ENCODE measurements at places on chromosomes 1 and 21.

- DNase-seq = no peak
Measured at GRCh38 chr1:15762546-15762945, 4.0 kb downstream of the FBLIM1 start.

DNA sequence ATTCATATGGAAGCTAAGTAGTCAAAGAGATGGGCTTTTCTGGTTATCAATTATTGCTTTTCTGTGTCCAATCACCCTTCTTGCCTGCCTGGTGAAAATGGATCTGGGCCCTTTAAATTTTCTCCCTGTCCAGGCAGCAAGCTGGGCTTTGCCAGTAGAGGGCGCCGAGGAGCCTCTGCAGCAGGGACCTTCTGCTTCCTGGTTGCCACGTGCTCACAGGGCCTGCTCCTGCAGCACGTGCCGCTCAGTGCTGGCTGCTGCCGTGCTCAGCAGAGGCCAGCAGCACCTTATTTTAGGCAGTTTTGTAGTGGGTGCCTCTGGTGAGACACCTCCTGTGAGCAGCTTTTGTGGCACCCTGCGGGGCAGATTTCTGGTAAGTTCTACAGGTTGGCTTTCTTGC, 4.0 kb downstream of the ACTL8 start:
- no peak for DNase-seq

GRCh38 chr1:183905508-183906113, 100.7 kb downstream of the RGL1 start:
- DNase-seq = no peak

DNA sequence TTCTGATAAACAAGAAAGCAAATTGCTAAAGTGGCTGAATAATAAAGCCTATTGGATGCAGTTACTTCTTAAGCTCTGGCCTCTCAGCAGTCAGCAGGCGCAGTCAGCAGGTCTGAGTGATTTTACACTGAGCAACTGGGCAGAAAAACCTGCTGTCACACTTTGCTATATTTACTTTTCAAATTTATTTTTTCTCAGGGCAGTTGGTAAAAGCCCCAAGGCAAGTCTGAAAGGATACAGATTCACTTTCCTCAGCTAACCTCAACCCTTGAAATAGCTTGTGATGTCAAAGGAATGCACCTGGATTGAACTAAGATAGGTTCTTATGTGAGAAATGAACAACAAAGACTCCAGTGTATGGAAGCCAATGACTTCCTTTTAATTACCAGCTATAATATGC, 34.0 kb downstream of the ATP5PF start:
- no peak for DNase-seq

DNA sequence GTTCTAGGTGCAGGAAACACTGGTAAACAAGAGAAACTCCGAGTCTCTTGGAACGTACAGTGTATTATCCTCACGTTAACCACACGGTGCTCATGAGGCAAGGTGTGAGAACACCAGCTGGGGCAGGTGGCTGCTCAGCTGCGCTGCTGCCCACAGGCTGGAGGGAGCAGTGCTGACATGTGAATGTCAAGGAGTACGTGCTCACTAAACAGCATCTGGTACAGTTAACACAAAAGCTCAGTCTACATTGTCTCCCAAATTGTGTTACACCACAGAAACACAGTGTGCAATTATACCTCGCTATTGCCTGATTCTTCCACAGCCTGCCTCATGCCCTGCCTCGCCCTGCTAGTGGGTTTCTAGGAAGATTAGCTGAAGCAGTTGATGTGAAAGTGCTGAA, 138.4 kb downstream of the GLIS1 start:
- DNase-seq = no peak

DNA sequence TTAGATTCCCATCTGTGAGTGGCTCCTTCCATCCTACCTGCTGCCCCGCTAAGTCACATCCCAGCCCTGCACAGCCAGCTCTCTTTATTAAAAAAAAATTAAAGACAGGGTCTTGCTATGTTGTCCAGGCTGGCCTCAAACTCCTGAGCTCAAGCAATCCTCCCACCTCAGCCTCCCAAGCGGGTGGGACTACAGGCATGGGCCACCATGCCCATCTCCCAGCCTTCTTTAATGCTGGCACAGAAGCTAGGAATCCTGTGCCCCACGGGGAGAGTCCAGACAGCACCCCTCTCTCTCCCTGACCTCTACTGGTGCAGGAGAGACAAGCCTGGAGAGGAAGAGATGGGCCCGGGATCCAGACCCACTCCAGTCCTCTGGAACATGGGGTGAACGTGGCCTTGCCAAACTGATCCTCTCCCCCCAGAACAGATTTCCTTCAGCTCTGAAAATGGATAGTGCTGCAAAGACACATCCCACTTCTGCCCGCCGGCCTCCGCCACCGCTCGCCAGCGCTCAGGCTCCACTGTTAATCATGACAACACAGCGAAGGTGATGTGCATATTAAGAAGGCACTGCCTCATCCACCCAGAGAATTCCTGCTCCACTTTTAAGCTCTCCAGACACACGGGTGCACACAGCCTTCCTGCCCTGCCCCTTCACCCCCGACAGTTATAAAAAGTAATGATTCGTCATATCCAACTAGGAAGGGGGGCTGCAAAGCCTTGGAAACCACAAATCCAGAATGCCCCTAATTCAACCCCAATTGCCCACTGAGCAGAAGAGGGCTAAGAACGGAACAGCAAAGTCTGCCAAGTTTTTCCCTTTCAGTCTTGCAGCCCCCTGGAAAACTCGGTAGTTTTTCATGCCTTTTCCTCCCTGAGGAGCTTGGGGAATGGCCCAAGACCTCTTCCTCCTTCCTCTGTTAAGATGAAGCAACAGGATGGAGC, 68.1 kb downstream of the MRPL37 start:
- no peak for DNase-seq

DNA sequence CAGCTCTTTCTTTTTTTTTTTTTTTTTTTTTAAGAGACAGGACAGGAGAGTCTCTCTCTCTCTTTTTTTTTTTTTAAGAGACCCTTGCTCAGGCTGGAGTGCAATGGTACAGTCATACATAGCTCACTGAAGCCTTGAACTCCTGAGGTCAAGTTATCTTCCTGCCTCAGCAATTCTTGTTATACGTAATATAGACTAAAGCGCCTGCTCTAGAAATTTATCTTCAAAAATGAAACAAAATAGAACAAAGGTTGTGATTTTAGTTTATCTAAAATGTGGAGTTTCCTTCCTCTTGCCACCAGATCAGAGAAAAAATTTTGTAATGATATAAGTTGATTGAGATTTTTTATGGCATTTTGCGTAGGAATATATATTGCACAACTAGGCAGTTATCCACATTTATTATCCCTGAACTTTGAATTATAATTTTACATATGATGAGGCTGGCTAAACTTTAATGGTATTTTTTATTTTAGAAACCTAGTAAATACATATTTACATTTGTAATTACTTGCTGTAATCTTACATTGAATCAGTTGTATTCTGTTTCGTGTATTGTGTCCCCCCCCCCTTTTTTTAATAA, 44.2 kb downstream of the MTF2 start:
- DNase-seq = no peak

- DNase-seq = no peak
Measured at GRCh38 chr1:38050397-38051078, 3.9 kb upstream of the POU3F1 start.

DNA sequence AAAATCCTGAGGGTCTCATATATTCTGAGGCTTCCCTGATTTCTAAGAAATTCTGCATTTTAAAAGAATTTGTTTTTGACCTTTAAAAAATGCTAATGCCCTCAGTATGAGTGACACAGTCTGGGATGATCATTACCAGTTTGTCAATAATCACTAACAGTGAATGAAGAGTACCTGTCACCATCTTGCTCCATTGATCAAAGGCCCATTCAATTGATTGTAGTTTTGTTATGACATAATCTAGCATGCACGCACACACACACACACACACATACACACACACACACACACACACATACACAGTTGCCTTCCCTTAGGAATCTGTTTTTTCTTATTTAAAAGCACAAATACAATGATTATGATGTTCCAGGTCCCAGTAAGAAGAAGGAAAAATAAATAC, 250.4 kb downstream of the NFIA start:
- no peak for DNase-seq
